IMR-90 (cell line): ENCODE measurements at places on chromosomes 5 and 9. TPM values are rescaled to one million over a fixed set of nuclear protein-coding genes. Genes with fewer than 3 reads are reported as not detected.

The PCDHAC1 gene
- total RNA-seq: under 0.01 TPM in 1 of 2 replicates, not detected in the other

The GRM6 gene
- total RNA-seq: not detected in 2 replicates

The SSNA1 gene
- total RNA-seq: 55.7 and 63.9 TPM in 2 replicates

The CCL19 gene
- not detected in 2 replicates for total RNA-seq

The NTNG2 gene
- total RNA-seq: 0.28 and 0.54 TPM in 2 replicates

GRCh38 chr9:136821826-136822544 lies 14.2 kb downstream of the RABL6 start:
- DNase-seq: no peak

GRCh38 chr5:129460672-129460935 lies 506 bp downstream of the ADAMTS19 start:
- no peak for DNase-seq

DNA sequence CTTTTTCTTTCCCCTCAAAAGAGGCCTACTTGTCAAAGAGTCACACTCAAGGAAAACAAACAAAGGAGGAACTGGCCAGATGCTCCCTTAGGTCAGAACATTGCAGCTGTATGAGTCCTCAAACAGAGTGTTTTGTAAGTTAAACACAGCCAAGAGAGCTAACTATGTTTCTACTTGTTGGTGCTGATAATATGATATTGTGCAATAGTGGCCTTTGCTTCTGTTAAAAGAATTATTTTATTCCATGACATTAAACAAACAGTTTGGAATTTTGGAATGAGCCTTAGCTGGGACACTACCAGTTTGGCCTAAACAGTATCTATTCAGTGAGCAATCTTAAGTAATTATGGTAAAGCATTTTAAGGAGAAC lies 56.0 kb upstream of the TPD52L3 start:
- DNase-seq: peak; percentile 93

- no peak for DNase-seq
Observed at GRCh38 chr9:118563677-118564076, 805.6 kb downstream of the BRINP1 start.

DNA sequence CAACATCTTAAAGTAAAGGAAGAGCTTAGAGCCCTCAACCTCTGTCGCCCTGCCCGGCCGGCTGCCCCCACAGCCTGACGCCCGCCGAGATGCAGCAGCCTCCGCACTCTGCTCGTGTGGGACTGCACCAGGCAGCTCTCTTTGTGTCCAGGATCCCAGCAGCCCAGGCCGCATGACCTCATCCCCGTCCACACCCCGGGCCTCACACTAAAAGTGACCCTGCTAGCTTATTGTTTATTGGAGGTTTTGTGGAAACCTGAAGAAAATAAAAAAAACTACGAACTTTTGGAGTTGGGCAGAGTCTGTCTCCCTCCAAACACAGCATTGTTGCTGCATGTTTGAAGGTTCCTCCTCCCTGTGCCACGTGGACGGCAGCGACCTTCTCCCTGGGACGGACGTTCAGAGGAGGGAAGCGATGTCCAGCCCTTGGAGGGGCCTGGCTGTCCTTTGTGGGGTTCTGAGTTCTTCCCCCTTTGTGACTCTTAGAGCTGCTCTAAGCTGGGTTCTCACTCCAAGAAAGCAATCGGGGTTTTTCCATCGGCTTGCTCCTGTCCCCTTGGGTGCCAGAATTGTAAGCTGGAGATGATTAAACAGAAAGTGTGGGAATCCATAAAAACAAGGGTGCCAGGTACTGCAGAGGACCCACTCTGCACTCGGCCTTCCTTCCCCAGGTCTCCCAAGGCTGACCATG lies 103.5 kb upstream of the COL5A1 start:
- DNase-seq: no peak
